HEK293T (cell line): ENCODE measurements at places on chromosomes 2 and 18.

DNA sequence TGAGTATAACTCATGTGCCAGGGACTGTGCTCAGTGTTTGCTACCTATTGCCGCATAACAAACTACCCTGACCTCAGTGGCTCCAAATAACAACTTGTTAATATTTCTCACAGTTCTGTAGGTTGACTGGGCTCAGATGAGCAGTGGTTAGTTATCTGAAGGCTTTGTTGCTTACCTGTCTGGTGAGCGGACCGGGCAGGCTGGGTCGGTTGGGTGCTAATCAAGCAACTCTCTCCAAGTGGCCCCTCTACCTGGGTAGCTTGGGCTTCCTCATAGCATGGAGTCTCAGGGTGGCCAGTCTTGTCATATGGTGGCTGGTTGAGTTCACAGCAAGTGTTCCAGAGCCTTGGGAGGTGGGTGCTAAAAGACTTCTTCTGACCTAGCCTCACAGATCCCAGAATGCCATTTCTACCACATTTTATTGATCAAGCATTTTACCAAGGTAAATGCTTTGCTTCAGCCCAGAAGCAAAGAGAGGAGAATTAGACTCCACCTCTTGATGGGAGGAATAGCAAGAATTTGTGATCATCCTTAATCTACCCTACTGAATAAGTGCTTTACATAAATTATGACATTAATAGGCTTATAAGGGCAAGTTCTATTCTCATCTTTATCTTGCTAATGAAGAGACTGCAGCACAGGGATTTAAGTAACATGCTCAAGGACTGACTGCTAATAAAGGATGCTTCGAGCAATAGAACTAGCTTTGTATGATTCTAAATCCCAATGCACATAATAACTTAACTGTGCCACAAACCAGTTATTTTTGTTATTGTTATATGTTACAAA is 16.9 kb downstream of the RAB31 start:
- DNase-seq: no peak

GRCh38 chr2:229408356-229408755 is 137.3 kb upstream of the PID1 start:
- no peak for DNase-seq

- DNase-seq: no peak
Measured at GRCh38 chr2:152466041-152466440, 131.1 kb downstream of the FMNL2 start.

DNA sequence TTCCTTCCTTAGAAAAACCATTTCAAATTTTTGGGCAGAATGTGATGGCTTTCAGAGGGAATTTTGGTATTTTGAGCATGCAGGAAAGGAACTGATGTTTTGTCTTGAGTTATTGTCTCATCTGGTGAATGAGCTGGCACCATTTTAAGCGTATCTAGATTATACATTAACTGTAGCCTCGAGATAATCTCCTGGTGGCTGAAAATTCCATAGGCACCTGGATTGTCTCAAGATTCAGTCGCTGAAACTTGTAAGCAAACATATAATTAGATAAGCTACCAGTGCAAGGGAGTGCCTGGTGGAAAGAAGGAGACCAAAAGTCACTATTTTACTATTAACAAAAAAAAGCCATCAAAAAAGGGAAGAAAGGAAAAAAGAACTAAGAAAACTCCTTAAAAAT is 687.8 kb upstream of the DDX18 start:
- no peak for DNase-seq

DNA sequence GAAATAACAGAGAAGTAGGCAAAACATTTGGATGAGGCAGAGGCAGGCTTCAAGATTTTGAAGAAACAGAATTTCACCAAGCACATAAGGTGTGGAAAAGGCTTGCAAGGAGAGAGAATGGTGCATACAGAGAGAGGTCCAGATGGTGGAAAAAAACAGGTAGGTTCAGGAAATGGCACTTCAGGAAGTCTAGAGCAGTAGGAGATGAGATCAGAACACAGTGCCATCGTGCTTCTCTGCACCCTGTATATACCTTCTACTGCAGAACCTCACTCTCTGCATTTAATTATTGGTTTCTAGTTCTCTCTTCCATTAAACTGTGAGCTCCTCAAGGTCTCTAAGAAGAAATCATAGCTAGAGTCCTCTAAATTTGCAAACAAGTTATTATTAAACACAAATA is 2.4 kb downstream of the PAIP2B start:
- no peak for DNase-seq

- no peak for DNase-seq
Measured at GRCh38 chr2:24658531-24659202, 134.5 kb downstream of the PTRHD1 start.

DNA sequence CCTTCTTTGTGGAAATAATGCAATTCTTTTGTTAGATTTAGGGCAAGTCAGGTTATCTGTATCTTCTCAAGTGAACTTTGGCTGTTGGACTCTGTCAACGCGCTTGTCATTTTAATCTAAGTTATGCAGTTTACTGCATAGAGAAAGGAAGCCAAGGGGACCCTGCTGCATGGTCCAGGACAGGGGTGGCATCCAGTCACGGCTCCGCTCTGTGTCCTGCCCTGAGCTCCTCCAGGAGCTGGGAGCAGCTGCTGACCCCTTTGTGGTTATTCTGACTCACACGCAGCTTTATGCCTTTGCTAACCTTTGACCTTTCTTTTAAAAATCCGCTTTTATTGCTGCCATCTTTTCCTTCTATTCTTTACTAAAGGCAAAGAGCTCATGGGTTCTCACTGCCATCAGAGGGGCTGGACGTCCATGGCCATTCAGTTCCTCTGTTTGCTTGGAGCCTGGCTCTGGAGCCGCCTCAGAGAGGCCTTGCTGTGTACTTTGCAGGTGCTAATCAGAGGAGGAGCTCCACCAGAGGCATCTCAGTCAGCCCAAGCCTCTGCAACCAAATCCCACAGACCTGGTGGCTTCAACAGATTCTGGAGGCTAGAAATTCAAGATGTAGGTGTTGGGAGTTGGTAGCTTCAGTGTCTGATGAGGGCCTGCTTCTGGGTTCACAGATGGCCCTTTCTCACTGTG is 39.3 kb downstream of the SNTG2 start:
- no peak for DNase-seq

DNA sequence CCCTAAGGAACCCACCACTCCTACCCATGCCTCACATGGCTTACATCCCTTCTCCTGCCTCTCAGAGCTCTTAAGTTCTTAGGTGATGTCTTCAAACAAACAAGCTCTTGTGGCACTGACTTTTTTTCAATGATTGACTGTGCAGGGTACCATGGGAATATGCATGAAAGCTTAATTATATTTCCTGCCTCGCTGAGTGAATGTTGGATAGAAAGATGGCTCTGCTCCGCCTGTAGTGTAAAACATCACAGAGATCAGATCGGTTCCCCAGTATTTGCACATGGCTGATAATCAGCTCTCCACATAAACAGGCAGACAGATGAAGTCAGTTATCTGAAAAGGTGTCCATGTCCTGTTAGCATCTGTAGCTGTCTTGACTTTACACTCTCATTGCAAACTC is 820.8 kb downstream of the TDRD15 start:
- no peak for DNase-seq

DNA sequence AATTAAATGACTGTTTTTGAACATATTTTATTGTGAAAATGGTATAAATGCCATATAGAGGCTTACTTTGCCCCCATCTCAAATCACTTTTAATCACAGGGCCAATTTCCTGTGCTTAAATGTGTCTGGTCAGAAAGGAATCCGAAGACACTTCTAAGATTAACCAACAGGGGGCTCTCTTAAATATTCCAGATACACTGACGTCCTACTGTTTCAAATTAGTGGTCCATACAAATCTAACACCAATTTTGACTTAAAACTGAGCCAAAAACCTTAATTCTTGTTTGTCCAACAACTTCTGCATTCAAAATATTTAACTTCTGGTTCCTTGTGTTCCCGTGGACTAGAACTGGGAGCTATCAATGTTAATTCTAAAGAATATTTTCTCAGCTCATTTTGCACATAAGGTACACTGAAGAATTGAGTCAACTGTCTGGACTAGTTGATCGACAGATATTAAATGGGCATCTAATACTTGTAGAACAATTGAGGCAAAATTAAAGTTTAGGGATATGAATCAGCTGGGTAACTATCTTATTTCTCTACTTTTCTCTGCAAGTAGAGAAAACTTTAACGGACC is 557.5 kb downstream of the ARHGAP15 start:
- peak; percentile 39 for DNase-seq

GRCh38 chr18:3625742-3626091 is 175.7 kb downstream of the TGIF1 start:
- DNase-seq: no peak
